ENCODE measurements at places on chromosomes 3 and 15.

GRCh38 chr15:83830381-83830780 is 176.5 kb downstream of the ADAMTSL3 start:
- DNase-seq, result no peak

DNA sequence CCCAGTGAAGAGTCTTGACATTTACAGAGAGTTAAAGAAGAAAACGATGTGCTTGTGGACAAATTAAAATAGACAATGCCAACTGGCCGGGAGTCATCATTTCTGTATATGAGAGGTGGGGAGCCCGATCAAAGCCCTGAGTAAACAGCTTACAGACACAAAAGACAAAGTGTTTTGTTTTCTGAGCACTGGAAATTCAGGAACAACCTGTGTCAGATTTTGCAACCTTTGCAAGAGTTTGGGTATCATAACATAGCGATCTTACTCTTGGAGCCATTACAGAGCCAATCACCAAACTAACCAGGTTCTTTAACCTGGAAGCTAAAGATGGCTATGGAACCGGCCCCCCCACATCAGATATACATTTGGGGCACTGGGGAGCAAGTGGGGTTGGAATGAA is 101.9 kb upstream of the LRIG1 start:
- DNase-seq, result no peak

- DNase-seq, result no peak
Measured at GRCh38 chr15:70353606-70354345, 256.1 kb upstream of the TLE3 start.

GRCh38 chr3:52707585-52707984 is 1.7 kb downstream of the SPCS1 start:
- DNase-seq, result no peak

DNA sequence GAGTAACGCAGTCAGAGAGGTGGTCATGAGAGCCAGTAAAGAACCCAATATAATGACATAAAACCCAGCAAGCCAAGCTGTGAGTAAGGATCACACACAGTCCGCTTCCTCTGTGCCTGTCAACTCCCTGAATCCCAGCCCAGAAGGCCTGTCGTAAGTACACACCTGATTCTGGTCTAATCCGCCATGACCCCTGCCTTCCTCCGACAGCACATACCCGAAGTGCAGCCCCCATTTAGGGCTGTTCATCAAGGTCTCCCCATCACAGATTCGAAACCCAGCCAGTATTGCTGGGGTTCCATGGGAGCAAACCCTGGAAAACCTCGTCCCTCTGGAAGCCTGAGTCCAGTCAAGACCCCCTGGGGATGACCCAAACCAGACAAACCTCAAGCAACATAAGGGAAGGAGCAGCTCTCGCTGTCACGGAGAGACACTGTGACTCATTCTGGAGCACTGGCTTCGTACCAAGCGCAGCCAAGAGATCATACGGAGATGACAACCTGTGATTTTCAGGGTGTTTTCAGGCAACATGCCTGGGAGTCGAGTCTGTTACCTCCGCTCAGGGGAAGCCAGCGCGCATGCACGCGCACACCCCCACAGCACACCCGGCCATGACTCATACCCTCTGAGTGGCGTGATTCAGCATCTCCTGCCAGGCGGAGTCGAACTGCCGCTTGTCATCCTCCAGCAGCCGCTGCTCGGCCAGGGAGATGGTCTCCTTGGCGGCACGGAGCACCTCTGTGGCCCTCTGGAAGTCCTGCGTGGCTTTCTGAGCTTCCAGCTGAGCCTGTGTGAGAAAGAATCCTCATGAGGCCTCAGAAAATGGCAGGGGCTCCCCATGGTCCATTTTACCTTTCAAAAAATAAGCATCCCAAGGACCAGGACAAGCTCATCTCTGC is 63.0 kb downstream of the SH3BP5 start:
- peak; percentile 98 for DNase-seq

DNA sequence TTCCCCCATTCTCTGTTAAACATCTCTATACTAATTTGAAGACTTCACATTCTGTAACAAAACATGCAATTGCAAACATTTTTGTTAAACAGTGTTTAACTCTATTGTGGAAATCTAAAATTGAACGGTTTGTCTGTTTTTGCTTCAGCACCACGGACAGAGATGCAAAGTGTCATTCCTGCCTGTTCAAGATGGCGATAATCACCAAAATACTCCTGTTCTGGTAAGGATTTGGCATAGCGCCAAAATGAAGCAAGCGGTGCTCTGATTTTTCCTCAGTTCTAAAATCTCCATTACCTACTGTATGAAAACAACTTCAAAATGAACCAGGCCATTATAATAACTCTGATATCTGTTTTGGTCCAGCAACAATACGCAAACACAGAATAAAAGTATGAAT is 129.7 kb upstream of the TUSC7 start:
- DNase-seq, result peak; percentile 17

- DNase-seq, result no peak
Measured at GRCh38 chr15:39788800-39789565, 6.3 kb upstream of the FSIP1 start.

DNA sequence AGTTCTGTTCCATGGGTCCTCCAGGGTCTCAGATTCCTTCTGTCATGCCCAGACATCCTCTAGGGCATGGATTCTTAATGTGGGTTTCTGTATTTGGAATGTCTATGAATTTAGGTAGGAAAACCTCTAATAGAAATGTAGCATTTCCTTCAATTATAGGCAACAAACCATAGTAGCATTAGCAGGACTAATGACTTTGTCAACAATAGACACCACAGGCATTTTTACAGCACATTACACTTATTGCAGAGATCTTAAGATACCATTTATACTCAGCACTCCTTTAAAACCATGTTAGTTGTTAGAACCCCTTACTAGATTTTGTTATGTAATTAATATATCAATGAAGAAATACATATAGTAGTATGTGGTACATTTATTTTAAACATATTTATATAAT is 77.8 kb upstream of the TBC1D5 start:
- DNase-seq, result no peak

GRCh38 chr3:151901644-151902285 is 28.3 kb downstream of the SUCNR1 start:
- DNase-seq, result no peak

GRCh38 chr15:69834761-69835160 is 263.0 kb downstream of the TLE3 start:
- no peak for DNase-seq
